Amygdala (tissue), 56 donors: ENCODE measurements at places on chromosomes 7 and 10.

DNA sequence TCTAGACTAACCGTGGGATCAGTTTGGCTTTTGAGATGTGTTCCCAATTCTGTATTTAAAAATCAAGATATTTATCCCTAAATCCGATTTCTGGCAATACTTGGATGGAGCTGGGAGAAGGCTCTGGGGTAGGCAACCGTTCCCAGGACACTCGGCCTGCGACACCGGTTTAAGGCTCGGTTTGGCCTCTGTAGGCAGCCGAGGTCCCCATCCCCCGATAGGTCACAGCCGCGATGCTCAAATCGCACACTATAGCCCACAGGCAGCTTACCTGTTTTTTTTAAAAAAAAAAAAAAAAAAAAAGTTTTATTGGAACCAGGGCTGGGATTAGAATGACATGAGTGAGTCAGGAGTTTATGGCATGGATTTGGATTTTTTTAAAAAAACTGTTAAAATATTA lies 729 bp upstream of the TAF3 start:
- DNase-seq: no peak

- no peak for DNase-seq
Measured at GRCh38 chr7:80675090-80675489, 36.6 kb downstream of the CD36 start.

DNA sequence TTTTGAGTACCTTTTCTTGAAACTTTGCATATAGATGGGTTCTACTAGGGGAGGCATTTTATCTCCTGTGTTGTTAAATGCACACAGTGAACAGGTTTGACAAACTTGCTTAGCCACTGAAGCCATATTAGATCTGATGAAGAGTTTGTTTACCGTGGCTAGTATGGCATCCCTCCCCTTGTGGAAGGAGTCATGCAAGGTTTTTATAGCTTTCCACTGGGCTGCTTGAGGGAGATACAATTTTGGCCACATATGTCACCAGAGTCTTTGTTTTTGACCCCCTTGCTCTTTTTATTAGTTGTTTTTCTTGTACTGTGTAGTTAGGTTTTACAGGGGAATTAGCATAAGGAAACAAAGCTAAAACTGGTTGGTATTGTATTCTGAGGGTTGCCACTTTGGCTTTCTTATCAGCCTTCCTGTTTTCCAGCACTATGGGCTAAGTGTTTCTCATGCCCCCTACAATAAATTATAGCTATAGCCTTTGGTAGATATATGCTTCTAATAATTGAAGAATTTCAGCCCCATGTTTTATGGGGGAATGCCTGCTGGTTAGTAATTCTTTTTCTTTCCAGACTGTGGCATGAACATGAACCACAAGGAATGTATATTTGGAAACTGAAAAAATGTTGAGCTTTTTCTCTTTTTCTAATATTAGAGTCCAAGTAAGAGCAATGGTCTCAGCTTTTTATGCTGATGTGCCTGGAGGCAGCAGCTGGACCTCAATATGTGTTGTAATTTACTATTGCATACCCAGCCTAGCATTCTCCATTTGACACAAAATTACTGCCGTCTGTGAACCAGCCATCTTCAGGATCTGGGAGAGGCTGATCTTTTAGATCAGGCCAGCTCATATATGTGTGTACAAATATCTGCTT lies 18.4 kb upstream of the STEAP2 start:
- no peak for DNase-seq

GRCh38 chr10:45199205-45199740 lies 116.1 kb downstream of the OR13A1 start:
- DNase-seq: no peak

- no peak for DNase-seq
Measured at GRCh38 chr7:65239707-65240352, 133.8 kb upstream of the ZNF92 start.

- no peak for DNase-seq
Measured at GRCh38 chr7:48058990-48059389, 23.6 kb downstream of the C7orf57 start.

- peak; percentile 49 for DNase-seq
Measured at GRCh38 chr7:96709381-96710228, at the start of gene SEM1. Gene SEM1 (minus strand): TSS chr7:96709846. CDS start chr7:96709763, 83 bp downstream.

DNA sequence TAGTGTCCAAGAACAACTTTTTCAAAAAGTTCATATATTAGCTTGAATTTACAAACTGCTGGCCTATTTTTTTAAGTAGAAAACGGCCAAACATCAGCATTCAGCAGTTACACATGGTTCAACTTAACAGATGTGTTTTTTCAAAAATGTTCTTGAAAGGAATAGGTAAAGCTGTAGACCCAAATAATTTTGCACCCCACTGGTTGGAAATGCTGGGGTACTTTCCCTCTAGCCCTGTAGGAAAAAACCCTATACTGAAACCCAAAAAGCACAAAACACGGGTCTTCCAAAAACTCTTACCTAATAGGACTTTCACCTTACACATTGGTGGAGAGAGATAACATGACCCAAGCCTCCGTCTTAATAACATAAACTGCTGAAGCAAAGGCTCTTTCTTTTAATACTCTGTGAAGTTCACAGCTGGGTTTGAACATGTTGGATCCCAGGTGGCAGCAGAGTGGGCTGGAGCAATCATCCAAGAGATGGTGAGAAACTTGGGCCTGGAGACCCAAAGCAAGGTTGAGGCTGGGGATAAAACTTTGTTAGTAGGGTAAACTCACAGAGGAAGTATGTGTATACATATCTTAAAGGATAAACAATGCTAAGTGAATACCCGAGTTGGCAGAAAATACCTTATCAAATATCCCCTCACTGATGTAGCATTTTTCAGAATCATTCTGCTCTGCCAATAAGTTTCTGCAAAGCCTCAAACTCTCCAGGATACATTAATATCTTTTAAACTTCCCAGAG lies 629 bp upstream of the DNAJC9 start:
- DNase-seq: no peak

GRCh38 chr7:107953924-107954303 lies 49.0 kb downstream of the LAMB1 start:
- no peak for DNase-seq
